ENCODE measurements at places on chromosomes 1 and 21.

DNA sequence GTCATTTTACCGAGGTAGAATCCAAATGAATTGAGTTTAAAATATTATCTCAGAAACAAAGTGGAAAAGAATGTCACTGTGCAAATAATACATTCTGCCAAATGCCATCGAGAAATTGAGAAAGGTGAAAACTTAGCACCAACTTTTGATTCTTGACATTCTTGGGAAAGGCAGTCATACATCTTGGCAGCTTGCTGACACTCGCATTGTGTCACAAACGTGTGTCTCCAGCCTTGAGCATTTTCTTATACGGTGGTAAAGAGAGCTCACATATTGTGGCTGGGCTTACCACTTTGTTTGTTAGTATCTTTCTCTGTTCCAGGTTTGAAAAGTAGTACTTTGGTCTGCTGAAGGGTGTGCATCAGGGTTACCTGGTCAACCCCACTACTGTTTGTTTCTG lies 1456.1 kb downstream of the BRINP3 start:
- DNase-seq, result no peak

DNA sequence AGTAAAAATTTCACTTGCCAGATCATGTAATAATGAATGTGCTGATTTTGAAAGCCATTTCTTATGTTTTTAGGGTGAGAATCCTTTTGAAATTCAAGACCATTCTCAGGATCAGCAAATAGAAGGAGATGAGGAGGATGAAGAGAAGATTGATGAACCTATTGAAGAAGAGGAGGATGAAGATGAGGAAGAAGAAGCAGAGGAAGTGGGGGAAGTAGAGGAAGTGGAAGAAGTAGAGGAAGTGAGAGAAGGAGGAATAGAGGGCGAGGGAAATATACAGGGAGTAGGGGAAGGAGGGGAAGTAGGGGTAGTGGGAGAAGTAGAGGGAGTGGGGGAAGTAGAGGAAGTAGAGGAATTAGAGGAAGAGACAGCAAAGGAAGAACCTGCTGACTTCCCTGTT lies 32.4 kb downstream of the ZNF326 start:
- no peak for DNase-seq

GRCh38 chr1:13651279-13651678 lies 48.7 kb upstream of the PRDM2 start:
- no peak for DNase-seq

- DNase-seq, result no peak
Measured at GRCh38 chr1:225458222-225458631, 30.4 kb upstream of the LBR start.

DNA sequence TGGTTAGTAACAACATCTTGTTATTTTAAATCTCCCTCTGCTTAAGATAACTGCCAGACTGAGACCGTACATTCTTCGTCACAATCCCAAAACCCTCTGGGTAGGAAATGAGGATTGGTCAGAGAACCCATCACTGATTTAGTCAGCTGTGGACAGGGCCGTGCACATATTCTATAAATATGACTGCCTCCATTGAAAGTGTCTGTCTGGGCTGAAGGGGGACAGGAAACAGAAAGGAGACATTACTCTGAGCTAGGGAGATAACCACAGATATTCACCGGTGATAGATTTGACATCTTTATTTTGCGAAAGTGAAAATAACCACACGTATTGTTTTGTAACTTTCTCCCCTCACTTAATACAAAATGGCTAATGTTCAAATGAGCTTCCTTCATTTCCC lies 36.9 kb upstream of the ST6GALNAC5 start:
- no peak for DNase-seq

GRCh38 chr1:4256351-4256750 lies 356.3 kb upstream of the C1orf174 start:
- no peak for DNase-seq

DNA sequence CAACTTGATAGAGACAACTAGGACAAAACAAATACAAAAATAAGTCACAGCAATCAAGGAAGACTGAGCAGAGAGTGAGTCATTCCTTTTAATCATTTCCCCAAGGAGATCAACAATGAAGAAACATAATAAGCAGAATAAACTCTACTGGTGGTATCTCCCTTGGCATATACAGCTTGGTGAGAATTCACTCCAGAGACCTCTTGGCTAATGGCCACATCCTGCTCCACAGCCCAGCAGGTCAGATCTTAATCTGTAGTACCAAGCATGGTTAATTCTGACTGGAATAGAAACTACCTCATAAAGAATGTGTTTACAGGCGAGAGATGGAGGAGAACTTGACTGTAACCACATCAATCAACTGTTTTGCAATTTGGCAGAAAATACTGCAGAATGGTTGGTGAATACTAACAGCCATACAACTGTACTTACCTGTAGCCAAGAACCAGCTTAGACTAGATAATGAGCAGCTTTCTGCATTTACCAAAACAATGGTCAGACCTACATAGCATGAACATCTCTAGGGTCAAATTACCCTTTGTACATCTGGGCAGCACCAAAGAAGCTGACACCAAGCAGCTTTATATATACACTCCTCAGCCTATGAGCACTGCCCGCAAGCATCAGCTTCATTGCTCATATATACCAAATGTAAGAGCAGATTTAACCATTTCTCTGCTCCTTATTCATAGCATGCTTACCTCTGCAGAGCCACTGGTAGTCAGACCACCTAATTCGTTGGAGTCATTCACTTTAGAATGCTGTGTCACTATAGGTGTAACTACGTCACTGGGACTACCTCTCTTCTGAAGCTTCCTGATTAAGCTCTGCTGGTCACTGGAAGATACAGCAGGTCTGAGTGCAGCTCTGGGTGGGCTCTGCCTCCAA lies 51.0 kb downstream of the KIAA0319L start:
- no peak for DNase-seq

DNA sequence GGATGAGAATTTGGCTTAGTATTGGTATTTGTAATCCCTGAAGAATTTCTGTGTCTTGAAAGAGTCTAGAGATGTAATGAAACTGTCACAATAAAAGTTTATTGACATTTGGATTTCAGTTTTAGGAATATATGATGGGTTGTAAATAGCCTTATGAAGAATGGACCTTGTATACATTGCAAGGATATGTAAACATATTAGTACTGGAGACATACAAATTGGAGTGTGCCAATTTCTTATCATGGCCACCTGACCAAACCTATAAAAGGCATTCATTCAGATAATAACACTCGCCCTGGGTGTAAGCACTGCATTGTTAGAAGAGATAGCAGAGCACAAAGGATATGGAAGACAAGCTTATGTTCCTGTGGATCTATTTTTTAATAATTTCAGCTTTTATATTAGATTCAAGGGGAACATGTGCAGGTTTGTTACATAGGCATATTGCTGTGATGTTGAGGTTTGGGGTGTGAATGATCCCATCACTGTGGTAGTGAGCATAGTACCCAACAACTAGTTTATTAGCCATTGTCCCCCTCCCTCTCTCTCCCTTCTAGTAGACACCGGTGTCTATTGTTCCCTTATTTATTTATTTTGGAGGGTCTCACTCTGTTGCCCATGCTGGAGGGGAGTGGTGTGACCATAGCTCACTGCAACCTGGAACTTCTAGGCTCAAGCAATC lies 8.6 kb downstream of the S1PR1 start:
- DNase-seq, result no peak

GRCh38 chr1:58287894-58288623 lies 258.5 kb downstream of the OMA1 start:
- no peak for DNase-seq

DNA sequence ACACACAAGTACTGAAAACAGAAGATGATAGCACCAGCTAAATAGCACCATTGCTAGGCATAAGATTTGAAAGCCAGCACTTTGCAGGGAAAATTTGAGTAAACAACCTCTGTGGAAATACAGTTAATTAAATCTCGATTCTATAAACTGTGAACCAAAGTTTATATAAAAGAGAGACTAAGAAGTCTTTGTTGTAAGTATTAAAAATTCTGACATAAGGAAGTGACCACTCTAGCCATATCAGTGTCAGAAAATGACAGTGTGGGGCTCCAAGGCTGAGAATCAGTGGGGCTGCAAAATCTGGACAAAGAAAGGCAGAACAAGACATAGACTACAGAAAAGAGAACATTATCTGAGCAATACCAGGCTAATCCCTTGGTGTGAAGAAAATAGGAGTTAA lies 292.2 kb downstream of the ST6GALNAC3 start:
- DNase-seq, result no peak

DNA sequence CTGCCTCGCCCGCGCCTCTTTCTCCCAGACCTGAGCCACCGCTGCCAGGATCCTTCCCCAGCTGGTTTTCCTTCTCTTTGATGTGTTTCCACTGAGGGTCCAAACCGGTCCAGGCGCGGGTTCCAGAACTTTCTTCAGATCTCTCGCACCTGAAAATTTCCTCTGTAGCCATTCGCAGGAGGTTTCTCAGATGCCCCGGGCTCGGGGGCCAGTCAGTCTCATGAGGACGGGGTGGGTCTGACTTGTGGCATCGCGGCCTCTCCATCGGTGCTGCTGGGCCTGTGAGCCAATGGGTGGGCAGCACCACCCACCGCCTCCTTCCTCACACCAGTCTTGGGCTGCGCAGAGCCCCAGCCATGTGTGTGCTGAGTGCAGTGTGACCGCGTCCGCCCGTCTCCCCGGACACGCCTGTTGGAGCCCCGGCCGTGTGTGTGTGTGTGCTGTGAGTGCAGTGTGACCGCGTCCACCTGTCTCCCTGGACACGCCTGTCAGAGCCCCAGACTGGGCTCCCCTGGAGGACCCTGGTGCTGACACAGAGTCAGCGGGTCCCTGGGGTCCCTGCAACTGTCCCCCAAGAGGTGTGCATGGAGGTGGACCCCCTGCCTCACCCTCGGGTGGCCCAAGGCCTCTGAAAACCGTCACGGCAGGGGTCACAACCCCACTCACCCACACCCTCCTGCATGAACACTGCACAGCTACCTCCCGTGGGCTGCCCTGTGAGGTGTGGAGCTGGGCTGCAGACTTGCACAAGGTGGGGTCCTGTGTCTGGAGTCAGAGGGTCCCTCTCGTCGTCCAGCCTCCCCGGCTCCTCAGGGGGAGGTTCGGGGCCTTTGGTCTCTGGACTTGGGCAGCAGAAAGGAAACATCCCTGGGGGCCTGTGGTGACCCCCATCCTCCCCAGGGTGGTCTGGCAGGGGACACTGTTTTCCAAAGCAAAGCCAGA lies 20.2 kb downstream of the COL18A1 start:
- no peak for DNase-seq

GRCh38 chr1:160706526-160707235 lies 4.9 kb downstream of the CD48 start:
- DNase-seq, result no peak

DNA sequence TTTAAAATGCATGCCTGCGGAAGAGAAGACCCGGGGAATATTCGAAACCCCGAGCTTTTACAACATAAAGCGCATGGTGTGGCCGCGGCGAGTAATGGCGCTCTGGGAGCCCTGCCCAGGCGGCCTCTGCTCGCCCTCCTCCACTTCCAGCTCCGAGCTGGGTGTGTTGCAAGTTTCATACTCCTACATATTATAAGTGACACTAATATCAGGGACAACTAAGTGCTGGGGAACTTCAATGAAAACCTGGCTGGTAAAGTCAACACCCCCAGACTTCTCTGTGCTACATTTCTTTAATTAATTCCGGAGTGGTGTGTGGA lies 11.8 kb downstream of the SIM2 start:
- DNase-seq, result no peak
